Naive thymus-derived CD4-positive, alpha-beta T cell (primary cell): ENCODE measurements at places on chromosomes 2 and 18. TPM values are rescaled to one million over a fixed set of nuclear protein-coding genes. Genes with fewer than 3 reads are reported as not detected.

The ST8SIA3 gene
- not detected for total RNA-seq

The PAIP2B gene
- total RNA-seq, result 3.0 TPM

DNA sequence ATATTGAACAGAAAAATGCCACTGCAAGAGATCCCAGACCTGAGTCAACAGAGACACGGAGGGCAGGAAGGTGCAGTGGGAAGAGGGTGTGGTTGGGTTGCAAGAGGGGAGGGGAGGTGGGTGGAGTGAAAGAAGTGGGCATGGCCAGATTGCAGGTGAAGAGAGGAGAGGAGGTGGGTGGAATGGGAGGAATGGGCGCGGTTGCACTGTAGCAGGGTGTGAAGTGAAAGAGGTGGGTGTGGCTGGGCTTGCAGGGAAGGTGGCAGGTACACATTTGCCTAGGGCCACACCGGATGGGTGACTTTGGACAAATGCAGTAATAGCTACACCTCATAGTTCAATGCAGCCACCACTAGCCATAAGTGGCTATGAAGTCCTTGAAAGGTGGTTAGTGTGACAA, 71.1 kb downstream of the DOCK10 start:
- no peak overlapping the region for H3K27ac ChIP-seq
- H3K4me3 ChIP-seq, result no peak overlapping the region
- no peaks in the 10 kb centered on the region for H3K27me3 ChIP-seq
- DNase-seq, result no peak
- no peaks in the 10 kb centered on the region for H3K36me3 ChIP-seq

DNA sequence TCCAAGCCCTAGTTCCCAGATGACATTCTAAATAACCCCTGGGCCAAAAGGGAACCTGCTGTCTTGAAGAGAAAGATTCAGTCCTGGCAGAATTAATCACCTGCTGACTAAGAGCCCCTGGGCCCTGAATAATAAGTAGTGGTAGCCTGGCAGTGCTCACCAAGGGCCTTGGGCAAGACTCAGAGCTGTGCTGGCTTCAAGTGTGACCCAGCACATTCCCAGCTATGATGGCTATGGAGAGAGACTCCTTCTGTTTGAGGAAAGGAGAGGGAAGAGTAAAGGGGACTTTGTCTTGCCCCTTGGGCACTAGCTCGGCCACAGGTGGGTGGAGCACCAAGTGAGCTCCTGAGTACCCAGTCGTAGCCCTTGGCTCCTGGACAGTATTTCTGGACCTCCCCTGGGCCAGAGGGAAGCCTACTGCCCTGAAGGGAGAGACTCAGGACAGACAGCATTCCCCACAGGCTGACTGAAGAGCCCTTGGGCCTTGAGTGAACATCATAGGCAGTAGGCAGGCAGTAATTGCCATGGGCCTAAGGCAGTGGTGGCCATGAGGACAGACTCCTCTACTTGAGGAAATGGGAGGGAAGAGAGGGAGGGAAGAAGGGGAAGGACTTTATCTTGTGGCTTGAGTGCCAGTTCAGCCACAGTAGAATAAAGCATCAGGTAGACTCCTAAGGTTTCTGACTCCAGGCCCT, 40.0 kb upstream of the INPP4A start:
- no peak for DNase-seq
- no peaks in the 10 kb centered on the region for H3K36me3 ChIP-seq
- no peak overlapping the region for H3K27ac ChIP-seq
- H3K4me1 ChIP-seq, result no peaks in the 10 kb centered on the region
- H3K4me3 ChIP-seq, result no peak overlapping the region

GRCh38 chr2:182208421-182208820, 218.4 kb downstream of the PDE1A start:
- H3K4me3 ChIP-seq, result no peak overlapping the region
- H3K27ac ChIP-seq, result no peak overlapping the region
- no peaks in the 10 kb centered on the region for H3K36me3 ChIP-seq
- DNase-seq, result no peak
- no peaks in the 10 kb centered on the region for H3K4me1 ChIP-seq
- H3K27me3 ChIP-seq, result no peaks in the 10 kb centered on the region

DNA sequence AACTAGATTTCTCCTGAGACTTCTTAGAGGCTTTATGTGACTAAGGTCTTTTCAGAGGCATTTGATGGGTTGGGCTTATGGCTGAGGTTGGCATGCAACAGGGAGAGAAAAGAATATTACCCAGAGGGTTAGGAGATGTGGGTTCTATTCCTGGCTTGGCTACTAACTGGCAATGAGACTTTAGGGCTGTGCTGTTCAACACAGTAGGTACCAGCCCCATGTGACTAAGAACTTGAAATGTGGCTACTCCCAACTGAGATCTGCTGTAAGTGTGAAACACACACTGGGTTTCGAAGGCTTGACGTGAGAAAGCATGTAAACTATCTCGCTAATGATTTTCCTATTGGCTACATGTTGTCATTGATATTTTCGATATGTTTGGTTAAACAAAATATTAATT, 324.9 kb upstream of the SLC14A2 start:
- no peak overlapping the region for H3K4me3 ChIP-seq
- H3K27ac ChIP-seq, result no peak overlapping the region
- H3K27me3 ChIP-seq, result no peaks in the 10 kb centered on the region
- no peak for DNase-seq
- H3K4me1 ChIP-seq, result no peaks in the 10 kb centered on the region
